Stimulated activated CD8-positive, alpha-beta memory T cell treated with anti-CD3 and anti-CD28 coated beads, Interleukin-4, amount 100 ng/mL, for 1 hour (primary cell): ENCODE measurements at places on chromosomes 16 and 17.

- no peak for DNase-seq
Observed at GRCh38 chr16:28062847-28063521, 530 bp downstream of the GSG1L start.

GRCh38 chr16:21713549-21714368 lies 50.0 kb downstream of the OTOA start:
- no peak for DNase-seq

DNA sequence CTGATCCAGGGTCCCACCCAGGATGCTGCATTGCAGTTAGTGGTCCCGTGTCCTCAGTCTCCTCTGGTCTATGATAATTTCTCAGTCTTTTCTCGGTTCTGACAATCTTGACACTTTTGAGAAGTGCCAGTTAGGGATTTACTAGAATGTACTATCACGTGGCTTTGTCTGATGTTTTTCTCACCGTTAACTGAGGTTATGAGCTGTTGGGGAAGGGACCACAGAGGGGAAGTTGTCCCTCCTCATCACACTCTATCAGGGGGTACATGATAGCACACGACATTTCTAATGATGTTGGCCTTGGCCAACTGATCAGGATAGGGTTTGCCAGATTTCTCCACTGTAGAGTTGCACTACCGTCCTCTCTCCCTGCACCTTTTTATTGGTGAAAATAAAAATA lies 250.9 kb upstream of the SDK2 start:
- no peak for DNase-seq

GRCh38 chr17:83191388-83192160 lies 112.2 kb downstream of the METRNL start:
- no peak for DNase-seq

- DNase-seq = no peak
Observed at GRCh38 chr17:80860703-80861417, 130.8 kb upstream of the CHMP6 start.

GRCh38 chr16:4936991-4937781 lies at the start of gene PPL:
Gene PPL (minus strand): TSS chr16:4937148. CDS start chr16:4937045, 103 bp downstream.
- DNase-seq = no peak

DNA sequence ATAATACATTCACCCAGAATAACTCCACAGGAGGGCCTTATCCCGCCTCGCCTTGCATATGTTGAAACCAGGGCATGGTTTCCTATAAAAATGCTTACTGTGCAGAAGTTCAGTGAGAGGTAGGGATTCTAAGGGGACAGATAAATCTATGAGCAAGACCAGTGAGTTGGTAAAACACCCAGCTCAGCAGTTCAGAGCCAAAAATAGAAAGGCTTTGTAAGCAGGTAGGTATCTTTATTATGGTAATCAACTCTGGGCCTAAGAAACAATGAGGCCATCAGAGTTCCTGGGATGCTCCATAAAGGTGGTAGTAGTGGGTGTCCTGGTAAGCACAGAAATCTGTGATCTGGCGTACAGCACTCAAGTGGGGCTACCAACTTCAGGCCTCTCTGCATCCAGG lies 549.4 kb upstream of the CDH5 start:
- DNase-seq = no peak

DNA sequence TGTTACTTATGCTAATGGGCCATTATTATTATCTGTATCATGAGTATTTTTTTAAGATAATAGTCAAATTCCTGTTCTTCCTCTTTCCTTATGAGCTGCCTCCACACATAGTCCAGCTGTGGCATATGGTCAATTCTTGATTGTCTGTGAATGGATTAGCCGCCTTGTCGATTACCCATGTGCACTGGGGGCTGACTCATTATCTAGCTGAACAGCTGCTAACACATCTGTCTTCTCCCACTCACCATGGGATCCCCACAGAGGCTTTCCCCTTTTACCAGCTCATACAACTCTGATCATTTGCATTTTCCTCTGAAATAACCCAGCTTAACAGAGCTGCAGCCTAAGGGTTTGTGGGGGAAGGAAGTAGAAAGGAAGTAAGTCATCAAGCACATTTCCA lies 915.0 kb downstream of the CDH11 start:
- no peak for DNase-seq

GRCh38 chr17:3739422-3740124 lies 15.9 kb downstream of the HASPIN start:
- DNase-seq = no peak

DNA sequence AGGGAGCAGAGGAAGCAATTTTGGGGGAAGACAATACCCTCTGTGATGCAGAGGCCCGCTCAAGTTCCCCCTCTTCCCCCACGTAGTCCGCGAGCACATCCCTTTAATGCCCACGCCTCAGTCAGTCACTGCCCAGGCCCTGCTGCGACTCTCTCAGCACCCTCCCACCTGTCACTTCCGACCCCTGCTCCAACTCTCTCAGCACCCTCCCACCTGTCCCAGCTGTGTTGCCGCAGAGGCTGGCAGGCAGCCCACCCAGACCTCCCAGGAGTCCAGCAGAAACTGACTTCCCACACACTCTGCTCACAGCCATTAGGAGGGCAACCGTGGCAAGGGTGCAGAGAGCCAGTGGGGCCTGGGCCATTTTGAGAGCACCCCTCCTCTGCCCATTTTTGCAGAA lies 92.7 kb downstream of the WSCD1 start:
- DNase-seq = no peak

DNA sequence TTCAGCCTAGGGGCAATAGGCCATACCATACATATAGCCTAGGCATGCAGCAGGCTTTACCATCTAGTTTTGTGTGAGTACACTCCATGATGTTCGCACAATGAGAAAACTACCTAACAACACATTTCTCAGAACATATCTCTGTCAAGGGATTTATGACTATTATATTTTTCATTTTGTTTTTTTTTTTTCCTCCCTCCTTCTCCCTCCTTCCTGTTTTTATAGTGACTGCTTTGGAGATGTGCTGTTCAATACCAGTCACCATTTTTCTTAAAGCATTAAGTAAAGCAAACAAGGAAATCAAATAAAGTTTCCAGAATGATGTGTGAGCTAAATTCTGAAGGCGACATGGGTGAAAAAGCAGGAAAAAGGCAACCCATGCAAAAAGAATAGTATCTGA lies 194.6 kb downstream of the STX8 start:
- no peak for DNase-seq

- DNase-seq = no peak
Observed at GRCh38 chr16:55492756-55493380, 13.9 kb downstream of the MMP2 start.

DNA sequence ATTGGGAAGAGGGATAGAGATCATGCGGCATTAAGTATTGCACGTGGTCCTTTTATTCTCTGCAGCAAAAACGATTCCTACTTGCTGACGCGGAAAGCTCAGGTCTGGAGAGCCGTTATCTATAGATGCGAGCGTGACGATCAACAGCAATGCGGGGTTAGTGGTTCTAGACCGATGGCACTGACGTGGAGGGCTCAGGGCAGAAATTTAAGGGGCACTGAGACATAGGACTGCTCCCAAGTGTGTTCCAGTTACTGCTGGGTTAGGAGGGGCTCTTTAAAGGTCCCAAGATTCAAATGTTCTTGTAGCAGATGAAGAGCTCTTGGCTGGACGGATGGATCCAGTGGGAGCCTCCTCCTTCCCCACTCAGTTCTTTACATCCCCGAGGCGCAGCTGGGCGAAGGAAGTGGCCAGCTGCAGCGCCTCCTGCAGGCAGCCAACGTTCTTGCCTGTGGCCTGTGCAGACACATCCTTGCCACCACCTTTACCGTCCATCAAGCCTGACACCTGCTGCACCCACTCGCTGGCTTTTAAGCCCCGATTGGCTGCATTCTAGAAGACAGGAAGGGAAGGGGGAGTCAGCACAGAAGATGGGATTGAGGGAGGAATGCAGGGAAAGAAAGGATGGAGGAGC lies 732 bp upstream of the EXOSC6 start:
- DNase-seq = no peak

- no peak for DNase-seq
Observed at GRCh38 chr16:68090533-68090932, 5.4 kb downstream of the NFATC3 start.

DNA sequence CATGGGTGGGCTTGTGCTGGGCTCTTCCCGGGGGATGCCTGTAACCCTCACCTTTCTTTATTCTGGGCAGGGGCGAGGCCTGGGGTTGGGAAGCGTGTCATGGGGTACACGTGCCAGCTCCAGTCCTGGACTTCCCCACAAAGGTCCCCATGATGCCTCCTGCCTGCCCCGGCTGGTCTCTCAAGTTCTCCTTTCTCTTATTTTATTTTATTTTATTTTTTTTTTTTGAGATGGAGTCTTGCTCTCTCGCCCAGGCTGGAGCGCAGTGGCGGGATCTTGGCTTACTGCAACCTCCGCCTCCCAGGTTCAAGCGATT lies 8.6 kb downstream of the ATP2A3 start:
- no peak for DNase-seq

DNA sequence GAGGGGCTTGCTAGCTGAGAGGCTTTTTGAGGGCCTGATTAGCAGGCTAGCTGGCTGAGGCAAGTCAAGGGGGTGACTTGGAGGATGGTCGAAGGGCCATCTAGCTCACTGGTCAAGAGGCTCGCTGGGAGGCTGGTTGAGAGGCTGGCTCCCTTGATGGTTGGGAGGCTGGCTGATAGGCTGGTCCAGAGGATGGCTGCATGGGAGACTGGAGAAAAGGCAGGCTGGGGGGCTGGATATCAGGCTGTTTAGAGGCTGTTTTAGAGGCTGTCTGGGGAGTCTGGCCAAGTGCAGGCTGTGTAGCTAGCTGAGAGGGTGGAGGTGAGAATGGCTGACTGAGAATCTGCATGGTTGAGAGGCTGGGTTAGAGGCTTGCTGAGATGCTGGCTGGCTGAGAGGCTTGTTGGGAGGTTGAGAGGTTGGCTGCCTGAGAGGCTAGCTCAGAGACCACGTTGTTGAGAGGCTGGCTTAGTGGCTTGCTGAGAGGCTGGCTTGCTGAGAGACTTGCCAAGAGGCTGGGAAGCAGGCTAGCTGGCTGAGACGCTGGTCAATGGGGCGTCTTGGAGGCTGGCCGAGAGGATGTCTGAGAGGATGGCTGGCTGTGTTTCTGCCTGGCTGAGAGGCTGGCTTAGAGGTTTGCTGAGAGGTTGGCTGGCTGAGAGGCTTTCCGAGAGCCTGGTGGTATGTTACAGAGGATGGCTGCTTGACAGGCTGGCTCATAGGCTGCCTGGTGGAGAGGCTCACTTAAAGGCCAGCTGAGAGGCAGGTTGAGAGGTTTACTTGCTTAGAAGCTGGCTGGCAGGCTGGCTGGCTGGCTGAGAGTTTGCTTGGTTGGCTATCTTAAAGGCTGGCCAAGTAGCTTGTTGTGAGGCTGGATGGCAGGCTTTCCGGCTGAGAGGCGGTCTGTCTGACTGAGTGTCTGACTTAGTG lies 36.6 kb upstream of the ACSM2B start:
- no peak for DNase-seq

DNA sequence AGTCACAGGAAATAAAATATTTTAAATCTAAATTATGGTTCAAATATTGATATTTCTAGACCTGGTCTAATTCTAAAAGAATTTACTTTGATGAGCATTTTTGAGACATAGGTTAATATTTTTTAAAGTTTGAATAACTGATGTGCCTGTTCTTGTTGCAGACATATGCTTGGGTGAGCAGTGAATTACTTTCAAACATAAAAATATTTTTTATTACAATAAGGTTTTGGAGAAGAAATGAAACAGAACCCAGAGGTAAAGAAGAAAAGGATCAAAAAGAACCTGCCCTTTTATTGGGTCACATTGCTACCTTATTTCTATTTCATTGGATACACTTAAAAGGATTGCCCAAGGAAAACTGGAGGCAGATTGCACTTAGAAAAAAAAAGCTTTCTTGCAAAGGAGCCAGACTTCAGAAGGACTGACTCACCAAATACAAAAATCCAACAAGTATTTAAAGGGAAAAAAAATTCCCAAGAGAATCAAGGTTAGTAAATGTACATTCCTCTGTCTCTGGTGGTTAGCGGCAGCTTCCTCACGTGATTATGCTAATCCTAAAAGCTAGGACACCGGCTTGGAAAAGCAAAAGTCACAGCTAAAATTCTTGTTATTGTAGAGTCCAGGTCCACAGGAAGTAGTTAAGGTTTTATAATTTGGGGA lies 18.5 kb downstream of the ENPP7 start:
- DNase-seq = no peak

DNA sequence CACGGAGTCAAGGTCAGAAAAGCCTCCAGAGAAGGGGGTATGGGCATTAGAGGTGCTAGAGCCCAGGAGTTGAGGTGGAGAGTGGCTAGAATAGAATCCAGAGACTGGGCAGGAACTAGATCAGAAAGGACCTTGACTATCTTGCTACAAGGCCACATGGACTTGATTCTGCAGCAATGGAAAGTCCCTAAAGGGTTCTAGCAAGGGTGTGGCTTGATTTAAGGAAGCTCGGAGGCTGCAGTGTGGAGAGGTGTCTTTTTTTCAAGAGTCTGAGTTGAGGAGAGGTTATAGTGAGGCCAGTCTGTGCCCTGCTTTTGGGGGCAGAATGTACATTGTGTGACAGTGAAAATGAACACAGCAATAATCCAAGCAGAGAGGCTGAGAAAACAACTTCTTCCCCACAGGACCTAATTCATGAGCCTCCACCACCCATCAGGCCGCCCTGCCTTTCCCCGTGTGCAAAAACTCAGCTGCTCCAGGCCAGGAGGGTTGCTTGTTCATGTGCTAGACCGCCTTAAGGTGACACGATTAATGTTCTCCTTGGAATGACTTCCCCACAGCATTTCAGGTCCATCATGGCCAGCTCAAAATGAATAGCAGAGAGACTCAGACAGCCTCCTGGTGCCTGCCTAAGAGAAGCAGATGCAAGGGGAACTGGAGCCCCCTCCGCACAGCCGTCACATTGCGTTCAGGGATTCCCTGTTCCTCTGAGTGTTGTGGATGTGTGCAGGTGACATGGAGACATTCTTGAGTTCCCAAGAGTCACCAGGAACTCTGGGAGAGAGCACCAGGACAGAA lies 8.7 kb upstream of the BEAN1 start:
- no peak for DNase-seq

- DNase-seq = no peak
Observed at GRCh38 chr17:69084911-69085310, 24.2 kb upstream of the ABCA9 start.

GRCh38 chr17:73657473-73658116 lies 13.3 kb upstream of the SDK2 start:
- DNase-seq = no peak

GRCh38 chr17:69228576-69228975 lies at the start of gene ABCA10:
Gene ABCA10 (minus strand): TSS chr17:69228824. CDS start chr17:69225358, 3,466 bp downstream.
- no peak for DNase-seq

GRCh38 chr16:80993834-80994233 lies 12.9 kb downstream of the CMC2 start:
- DNase-seq = no peak

GRCh38 chr16:88850531-88851199 lies 6.1 kb downstream of the GALNS start:
- DNase-seq = no peak

- DNase-seq = no peak
Observed at GRCh38 chr16:65021852-65022595, 99.8 kb downstream of the CDH11 start.

DNA sequence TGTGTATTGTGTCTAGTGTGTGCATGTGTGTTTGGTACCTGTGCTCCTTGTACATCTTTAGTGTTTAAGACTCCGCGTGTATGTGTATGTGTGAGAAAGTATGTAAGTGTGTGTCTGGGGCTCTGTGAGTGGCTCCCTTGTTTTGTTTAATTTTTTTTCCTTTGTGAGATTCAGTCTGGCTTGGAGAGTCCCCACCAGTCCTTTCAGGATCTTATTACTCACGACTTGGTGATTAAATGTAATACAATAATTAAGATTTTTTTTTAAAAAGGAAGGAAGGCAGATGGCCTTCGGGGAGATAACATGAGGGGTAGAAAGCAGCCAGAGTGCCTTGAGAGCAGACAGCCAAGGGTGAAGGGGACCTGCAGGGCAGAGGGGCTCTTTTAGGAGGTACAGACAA lies 33.9 kb downstream of the FZD2 start:
- no peak for DNase-seq

- no peak for DNase-seq
Observed at GRCh38 chr17:82351254-82351712, 7.8 kb upstream of the TEX19 start.
